Activated CD4-positive, alpha-beta T cell treated with anti-CD3 and anti-CD28 coated beads for 36 hours (primary cell): ENCODE measurements at places on chromosomes 1 and 21. TPM values are rescaled to one million over a fixed set of nuclear protein-coding genes. Genes with fewer than 3 reads are reported as not detected.

DNA sequence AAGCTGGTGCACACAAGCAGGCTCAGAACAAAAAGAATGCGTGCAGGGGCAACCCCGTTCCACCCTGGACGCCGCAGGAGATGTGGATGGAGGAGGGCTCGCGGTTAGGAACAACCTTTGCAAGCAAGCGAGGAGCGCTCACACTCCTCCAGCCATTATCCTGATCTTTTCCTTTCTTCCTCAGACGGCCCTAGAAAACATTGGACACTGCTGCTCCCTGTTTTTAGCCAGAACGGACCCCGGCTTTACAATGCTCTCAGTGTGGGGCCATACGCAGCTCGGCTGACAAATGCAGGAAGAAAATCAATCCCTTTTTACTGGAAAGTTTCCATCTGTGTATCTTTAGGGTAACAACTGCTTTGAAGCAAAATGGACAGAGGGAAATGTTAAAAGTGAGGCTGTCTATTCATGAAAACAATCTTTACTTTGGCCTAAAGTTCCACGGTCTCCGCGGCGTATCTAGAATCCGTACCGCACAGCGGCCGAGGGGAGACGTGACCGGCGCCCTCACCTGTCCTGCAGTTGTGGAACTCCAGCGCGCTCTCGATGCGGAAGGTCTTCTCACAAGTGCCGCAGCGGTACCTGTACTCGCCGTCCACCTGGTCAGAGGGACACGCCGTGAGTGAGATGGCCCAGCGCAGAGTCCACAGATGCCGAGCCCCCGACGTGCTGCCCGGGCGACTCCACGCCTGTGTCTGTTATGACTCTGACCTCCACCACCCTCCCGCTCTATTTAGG, 44.0 kb downstream of the PRDM15 start:
- no peak for DNase-seq

GRCh38 chr1:15958793-15959192, 17.1 kb downstream of the ZBTB17 start:
- peak; percentile 17 for DNase-seq

The DDX20 gene
- total RNA-seq = 13.5 TPM

The MEAF6 gene
- 66.8 TPM for total RNA-seq

The ATP5IF1 gene
- 195 TPM for total RNA-seq
